ENCODE measurements at places on chromosomes 11 and 22.

DNA sequence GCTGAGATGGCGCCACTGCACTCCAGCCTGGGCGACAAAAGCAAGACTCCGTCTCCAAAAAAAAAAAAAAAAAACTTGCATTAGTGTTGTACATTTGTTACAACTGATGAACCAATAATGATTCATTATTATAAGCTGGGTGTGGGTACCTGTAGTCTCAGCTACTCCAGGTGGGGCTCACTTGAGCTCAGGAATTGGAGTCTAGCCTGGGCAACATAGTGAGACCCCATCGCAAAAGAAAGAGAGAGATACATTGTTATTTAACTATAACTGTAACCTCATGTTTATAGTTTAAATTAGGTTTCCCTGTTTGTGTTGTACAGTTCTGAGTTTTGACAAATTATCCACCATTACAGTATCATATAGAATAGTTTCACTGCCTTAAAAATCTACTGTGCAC is 38.6 kb downstream of the KDM2A start:
- DNase-seq: no peak

DNA sequence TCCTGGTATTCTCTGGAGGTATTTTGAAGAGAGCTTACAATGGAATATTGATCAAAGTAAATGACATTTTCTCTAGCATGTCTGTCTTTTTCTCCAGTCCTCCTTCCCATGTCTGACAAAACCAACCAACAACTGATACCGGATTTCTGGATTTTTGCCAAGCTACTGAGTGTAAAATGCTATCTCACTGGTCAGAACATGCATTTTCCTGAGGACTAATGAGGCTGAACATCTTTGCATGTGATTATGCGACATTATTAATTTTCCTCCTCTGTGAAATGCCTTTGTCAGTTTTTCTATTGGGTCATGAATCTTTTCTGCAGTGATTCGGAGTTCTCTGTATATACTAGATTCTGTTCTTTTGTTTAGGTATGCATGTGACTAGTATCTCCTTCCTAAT is 51.4 kb downstream of the CDON start:
- DNase-seq: no peak

- no peak for DNase-seq
Observed at GRCh38 chr11:126104420-126104819, 41.8 kb upstream of the CDON start.

DNA sequence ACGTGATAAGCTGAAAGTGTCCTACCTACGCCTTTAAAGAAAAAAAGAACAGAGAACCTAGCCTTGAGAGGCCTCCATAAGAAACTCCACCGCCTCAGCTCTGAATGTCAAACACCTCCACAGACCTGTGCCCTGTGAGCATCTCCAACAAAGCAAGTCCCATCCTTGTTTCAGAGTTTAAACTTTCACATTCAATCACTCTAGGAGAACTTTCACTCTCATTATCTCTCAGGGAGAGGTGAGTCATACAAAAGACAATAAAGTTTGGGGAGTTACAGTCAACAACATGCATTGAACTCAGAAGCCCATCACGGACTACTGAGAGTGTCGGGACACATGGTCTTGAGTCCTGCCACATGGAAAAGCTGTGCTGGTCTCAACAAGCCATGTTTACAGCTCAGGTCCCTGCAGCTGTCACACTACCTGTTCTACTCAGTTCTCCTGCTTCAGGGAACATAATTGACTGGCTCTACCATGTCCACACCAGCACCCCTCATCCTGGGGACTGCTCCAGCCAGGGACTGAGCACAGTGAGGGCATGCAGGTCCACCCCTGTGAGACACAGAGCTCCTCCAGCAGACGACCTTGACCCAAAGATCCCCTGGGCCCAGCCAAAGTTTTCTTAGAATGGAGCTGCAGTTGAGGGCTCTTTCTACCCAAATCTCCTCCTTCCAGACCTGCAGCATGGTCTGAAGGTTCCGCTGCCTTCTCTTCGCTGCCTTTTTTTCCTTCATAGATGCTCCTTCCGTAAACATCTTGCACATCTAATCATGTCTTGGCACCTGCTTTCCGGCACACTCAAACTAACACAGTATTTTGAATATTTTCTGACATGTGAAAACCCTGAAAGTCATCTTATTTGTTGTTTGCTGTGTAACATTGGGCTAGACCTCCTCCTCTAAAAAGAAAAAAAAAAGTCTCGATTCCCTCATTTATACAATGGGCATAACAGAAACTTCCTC is 114.9 kb downstream of the ETS1 start:
- peak; percentile 12 for DNase-seq
